Hindlimb muscle (tissue), 1 donor: ENCODE measurements at places on chromosomes 4 and X. TPM values are rescaled to one million over a fixed set of nuclear protein-coding genes. Genes with fewer than 3 reads are reported as not detected.

STATH gene
- polyA plus RNA-seq: not detected

KCND1 gene
- 1.4 TPM for polyA plus RNA-seq

MYOZ2 gene
- 293 TPM for polyA plus RNA-seq

- no peak for DNase-seq
These were observed 3.7 kb downstream of the GRIPAP1 start for GRCh38 chrX:48998391-48998790.

DNA sequence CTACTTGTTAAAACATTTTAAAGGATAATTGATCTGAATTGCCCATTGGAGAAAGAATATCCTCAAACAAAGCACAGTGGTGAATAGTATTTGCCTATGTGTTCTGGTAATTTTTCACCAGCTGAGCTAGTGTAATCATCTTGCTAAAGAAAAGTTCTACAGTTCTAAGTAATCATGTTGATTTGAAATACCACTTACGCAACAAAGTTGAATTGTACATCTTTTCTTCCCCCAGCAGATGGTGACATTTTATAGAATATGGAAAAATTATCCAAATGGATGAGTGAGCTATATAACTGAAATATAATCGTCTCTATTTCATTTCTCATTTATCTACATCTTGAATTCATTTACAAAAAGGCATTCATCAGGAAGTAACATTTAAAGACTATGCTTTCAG lies 9.7 kb upstream of the ZNF674 start:
- no peak for DNase-seq

- DNase-seq: no peak
These were observed 327.5 kb upstream of the FGF13 start for GRCh38 chrX:139039041-139039440.

- DNase-seq: no peak
These were observed 60.8 kb upstream of the XAGE1B start for GRCh38 chrX:52577464-52578173.

PNMA6F gene
- polyA plus RNA-seq: not detected

DNA sequence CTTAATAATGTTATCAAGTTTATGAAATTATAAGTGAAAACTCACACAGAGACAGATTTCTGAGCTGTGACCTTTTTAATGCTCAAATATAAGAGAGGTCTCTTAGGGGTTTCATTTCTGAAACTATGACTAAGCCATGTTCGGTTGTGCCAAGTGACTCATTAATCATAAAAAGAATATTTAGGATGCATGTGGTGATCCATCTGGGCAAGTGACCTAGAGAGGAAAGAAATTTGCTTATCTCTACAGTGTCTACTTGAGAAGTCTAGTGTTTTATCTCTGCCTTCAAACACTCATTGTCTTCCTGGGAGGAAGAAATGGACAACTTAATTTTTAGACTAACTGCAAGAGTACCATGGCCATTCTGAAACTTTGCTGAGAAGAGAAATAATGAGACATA lies 545.3 kb upstream of the GRID2 start:
- DNase-seq: no peak

NXT2 gene
- 6.7 TPM for polyA plus RNA-seq

GRCh38 chr4:73018595-73018994 lies 50.9 kb downstream of the COX18 start:
- DNase-seq: no peak

- DNase-seq: no peak
These were observed 14.2 kb downstream of the VEGFC start for GRCh38 chr4:176778491-176778890.

DNA sequence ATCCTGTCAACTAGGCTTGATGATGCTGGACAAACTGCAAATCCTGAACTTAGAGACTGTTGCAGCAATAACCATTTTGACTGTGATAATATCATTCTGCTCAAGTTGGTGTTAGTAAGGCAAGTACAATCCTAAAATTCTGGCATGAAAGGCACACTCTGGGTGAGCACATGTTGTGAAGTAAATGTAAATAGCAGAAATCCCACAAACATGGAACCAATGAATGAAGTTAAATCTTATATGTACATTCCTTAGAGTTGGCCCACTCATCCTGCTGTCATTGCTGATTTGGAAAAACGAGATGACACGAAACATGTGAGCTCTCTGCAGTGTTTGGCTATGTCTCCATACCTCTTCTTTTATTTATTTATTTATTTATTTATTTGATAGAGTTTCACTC lies 21.0 kb downstream of the RBM47 start:
- DNase-seq: no peak

USP17L24 gene
- not detected for polyA plus RNA-seq

- DNase-seq: no peak
These were observed 127.3 kb downstream of the NDST4 start for GRCh38 chr4:114986133-114986532.

GATA1 gene
- polyA plus RNA-seq: 0.72 TPM

SULT1B1 gene
- polyA plus RNA-seq: 0.46 TPM

DNA sequence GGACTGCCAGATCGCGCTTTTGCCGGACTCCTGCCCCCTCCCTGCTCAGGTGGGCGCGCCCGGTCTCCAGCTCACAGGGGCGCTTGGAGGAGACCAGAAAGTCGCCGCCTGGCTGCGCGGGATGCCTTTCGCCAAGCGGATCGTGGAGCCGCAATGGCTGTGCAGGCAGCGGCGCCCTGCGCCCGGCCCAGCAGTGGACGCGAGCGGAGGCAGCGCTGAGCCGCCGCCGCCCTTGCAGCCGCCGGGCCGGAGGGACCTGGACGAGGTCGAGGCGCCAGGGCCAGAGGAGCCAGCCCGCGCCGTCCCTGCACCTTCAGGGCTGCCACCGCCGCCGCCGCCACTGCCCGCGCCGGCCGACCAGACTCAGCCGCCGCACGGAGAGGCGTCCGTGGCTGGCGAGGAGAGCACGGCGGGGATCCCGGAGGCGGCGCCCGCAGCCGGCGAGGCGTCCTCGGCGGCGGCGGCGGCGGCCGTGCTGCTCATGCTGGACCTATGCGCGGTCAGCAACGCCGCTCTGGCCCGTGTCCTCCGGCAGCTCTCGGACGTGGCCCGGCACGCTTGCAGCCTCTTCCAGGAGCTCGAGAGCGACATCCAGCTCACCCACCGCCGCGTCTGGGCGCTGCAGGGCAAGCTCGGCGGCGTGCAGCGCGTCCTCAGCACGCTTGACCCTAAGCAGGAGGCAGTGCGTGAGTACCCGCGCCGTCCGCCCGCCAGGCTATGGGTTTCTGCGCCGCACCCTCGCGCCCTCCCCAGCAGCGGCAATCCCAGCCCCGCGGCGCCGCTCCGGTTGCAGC lies 834 bp downstream of the NHS start:
- no peak for DNase-seq

RAB41 gene
- polyA plus RNA-seq: 0.36 TPM

- DNase-seq: no peak
These were observed 21.2 kb upstream of the GPR78 start for GRCh38 chr4:8559011-8559410.

DNA sequence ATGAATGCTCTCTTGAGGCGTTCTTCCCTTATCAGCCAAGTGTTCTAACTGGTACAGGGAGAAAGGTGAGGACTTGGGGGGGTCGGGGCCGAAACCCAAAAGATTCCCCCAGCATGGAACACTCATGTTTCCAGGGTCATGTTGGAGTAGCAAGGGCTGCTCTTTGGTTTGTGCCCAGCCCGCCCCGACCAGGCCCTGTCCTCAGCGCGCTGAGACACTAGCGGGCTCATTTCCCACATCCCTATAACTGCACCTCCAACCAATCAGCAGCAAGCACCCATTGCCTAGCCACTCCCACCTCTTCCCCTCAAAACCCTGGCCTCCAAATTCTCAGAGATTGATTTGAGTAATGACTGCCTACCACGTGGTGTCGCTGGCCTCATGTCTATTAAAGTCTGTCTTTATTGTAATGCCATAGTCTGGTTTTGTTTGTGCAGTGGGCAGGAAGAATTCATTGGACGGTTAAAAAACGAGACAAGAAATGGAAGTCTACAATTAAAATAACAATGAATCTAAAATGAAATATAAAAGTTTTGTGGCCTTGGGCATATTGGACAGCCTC lies 1928.4 kb downstream of the STIM2 start:
- DNase-seq: no peak

DNA sequence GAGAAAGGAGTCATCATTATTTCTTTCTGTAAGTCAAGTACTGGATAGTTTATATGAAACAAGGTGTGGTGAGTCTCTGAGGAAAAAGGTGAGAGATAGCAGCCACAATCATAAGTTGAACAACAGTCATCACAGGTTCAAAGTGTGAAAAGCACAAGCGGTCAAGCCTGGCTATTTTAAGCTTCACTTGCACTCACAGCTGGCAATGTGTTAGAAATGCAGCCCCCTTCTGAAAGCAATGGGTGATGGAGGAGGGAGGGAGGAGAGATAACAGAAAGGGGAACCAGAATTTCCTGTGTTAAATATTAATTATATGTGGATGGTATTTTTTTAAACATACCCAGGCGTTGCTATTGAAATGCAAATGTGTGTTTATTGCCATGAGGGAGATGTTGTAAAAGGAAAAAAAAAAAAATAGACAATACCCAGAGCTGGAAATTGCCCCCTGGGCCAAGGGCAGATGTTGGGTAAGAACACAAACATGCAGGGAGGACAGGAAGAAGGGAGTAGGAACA lies 26.9 kb upstream of the BMP3 start:
- DNase-seq: no peak
